NCI-H460 (cell line): ENCODE measurements at places on chromosomes 4 and X. TPM values are rescaled to one million over a fixed set of nuclear protein-coding genes. Genes with fewer than 3 reads are reported as not detected.

- DNase-seq, result no peak
These were observed 10.3 kb upstream of the FRMPD4 start for GRCh38 chrX:12128017-12128416.

DNA sequence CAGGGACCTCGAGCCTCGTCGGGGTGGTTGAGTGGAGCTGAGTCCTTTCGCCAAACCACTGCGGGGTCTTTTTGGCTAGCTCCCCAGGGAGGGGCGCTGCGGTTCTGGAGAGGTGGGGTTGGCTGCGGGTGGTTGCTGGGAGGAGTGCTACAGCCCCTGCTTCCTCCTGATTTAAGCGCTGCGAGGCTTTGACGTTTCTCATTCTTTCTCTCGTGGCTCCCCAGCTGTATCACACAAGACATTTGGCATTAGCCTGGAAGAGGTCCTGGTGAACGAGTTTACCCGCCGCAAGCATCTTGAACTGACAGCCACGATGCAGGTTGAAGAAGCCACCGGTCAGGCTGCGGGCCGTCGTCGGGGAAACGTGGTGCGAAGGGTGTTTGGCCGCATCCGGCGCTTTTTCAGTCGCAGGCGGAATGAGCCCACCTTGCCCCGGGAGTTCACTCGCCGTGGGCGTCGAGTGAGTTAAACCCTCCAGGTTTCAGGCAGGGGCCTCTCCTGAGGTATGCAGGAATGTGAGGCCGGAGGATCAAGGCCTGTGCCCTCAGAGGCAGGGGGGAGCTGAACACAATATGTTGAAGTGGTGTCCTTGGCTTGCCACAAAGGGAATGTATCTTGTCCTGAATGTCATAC lies 25.5 kb downstream of the ARHGAP36 start:
- DNase-seq, result no peak

- peak; percentile 45 for DNase-seq
These were observed 72.0 kb upstream of the DHRSX start for GRCh38 chrX:2572740-2573139.

The SYNPO2 gene
- total RNA-seq, result 1.2 and 1.4 TPM in 2 replicates

- no peak for DNase-seq
These were observed 1345.5 kb downstream of the TECRL start for GRCh38 chr4:63063760-63064159.

The XG gene
- total RNA-seq, result not detected in 2 replicates

- DNase-seq, result no peak
These were observed 26.4 kb downstream of the NAT8L start for GRCh38 chr4:2085496-2085901.

The AIMP1 gene
- 38.3 and 49.5 TPM in 2 replicates for total RNA-seq

DNA sequence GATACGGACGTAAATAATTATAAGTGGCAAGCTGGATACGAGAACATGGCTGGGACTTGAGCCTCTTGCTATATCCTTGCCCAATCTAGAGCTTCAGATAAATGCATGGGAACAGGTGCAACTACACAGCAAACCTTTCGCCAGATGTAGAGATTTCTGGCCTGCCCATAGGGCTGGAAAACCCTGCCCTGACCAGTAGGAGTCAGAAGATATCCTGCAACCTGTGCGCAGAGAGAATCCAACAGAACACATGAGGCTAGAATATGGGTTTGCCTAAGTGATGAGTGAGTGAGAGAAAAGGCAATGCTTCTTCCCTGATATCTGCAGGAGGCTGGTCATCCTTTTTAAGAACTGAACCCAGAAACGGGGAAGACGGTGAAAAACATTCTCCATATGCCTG lies 805.3 kb upstream of the TENM3 start:
- no peak for DNase-seq

GRCh38 chr4:144421839-144422565 lies 224.0 kb upstream of the HHIP start:
- no peak for DNase-seq

GRCh38 chr4:76012388-76012801 lies 5.1 kb upstream of the CXCL9 start:
- no peak for DNase-seq

The TLL1 gene
- total RNA-seq, result 0.17 and 0.20 TPM in 2 replicates

DNA sequence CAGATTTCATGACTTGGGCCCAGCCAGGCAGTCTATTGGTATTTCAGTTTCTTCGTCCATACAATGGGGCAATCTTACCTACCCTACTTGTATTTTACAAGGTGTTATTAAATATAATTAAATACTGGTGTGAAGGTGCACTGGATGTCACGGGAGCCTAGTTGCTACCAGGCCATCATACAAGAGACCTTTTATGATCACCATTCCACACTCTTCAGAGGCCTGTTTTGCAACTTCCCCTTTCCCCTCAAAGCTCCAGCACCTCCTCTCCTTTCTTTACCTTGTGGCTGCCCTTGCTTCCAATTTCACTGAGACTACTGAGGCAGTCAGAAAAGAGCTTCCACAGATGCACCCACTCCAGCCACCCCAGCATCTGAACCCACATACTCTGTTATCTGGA lies 93.8 kb upstream of the HELT start:
- no peak for DNase-seq

- no peak for DNase-seq
These were observed 775.2 kb upstream of the POU3F4 start for GRCh38 chrX:82732861-82733260.

- no peak for DNase-seq
These were observed 1047.6 kb upstream of the PCDH10 start for GRCh38 chr4:132101526-132101925.

- DNase-seq, result no peak
These were observed 51.1 kb upstream of the PPP2R3B start for GRCh38 chrX:437661-438390.

DNA sequence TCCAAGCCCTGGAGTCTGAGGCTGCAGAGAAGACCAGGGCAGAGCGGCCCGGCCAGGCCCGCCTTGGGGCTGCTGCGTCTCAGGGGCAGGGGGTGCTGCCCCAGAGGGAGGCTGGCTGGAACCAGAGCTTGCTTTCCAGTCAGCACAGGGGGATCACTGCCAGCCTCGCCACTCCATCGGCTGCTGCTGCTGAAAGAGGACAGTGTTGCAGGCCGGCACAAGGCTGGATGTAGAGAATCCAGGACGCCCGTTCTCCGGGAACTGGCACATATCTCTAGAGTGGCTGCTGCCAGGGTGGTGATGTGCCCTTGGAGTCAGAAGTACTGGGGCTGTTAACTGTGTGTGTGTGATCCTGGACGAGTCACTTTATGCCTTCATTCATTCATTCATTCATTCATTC lies 31.9 kb upstream of the SORCS2 start:
- no peak for DNase-seq

DNA sequence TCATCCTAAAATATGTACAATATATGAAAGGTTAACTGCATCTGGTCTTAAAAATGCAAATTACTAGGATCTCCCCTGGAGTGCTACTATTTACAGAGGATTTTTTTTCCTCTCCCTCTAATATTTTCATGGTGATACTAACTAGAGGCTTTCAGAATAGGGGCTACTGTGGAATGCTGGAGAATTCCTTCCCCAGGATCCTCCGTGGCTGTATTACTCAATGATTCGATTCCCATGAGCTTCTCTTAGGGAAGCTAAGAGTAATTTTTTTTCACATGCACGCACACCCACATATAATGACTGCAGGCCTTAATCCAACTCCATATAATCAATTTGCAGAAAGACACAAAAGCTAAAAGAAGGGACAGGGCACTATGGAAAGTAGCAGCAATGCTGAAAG lies 184.7 kb downstream of the ARHGAP6 start:
- DNase-seq, result no peak
